ENCODE measurements at places on chromosomes 5 and 9.

DNA sequence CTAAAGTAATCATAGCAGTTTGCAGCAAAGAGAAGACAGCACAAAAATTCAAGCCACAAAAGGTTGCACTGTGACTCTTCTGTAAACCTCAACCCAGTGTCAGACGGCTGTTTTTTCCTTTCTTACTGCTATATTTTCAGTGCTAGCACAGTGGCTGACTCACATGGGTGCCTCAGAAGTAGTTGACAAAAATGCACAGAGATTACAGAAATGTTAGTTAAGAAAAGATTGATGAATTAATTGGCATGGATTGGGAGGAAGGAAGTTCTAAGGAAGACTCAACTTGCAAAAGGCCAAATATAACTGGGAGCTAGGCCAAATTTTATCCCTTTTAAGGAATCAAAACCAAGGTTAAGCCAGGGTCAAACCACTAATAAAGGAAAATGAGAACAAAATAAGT is 43.7 kb upstream of the ITGA1 start:
- DNase-seq, result no peak

DNA sequence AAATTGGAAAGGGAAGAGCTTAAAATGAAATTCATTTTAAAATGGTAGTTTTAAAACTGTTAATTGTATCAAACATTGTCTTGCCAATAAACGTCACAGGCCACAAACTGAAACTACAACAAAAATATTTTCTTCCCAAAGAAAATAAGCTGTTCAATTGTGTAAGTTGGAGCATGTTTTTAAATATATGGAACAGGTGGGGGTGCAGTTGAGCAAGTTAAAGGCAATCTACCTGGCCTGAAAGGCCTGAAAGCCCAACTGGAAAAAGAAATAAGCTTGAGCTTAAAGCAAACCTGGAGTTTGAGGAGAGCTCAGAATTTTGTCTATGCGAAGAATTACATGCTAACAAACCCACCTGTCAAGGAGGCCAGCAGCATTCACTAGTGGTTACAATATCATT is 439.5 kb downstream of the ACTL7B start:
- no peak for DNase-seq

DNA sequence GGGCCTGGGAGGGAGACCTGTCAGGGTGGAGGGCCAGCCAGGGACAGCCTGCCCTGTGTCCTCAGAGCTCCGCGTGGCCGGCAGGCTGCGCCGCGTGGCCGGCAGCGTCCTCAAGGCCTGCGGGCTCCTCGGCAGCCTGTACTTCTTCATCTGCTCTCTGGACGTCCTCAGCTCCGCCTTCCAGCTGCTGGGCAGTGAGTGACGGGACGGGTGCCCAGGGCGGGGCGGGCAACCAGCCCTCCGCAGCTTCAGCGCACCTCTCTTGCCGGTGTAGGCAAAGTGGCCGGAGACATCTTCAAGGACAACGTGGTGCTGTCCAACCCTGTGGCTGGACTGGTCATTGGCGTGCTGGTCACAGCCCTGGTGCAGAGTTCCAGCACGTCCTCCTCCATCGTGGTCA is 1.8 kb downstream of the SLC34A3 start:
- no peak for DNase-seq

DNA sequence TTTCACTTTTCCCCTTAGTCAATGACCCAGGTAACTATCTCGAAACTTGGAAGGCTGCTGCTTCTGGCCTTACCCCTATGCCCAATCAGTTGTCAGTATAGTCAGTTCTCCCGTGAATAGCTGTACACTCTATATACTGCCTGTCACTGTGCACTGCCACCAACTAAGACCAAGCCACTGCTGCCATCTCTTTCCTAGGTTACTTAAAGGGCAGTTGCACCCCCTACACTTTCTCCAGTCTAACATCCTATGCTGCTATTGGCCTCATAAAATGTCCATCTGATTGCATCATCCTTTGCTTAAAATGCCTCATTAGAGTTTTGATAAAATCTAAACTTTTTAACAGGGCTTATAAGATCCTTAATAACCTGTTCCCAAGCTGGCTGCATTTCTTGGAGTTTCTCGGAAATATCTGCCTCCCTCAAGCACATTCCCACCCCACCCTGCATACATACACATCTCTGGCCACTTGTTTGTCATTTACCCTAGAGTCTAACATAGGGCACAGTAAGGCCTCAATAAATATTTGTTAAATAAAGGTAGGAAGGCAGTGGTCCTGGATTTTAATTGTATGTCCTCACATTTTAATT is 32.8 kb upstream of the TNFAIP8 start:
- DNase-seq, result no peak

GRCh38 chr5:980001-980588 is 28.5 kb upstream of the NKD2 start:
- no peak for DNase-seq

GRCh38 chr9:78777747-78778146 is 480.8 kb downstream of the PSAT1 start:
- no peak for DNase-seq
